ENCODE measurements at places on chromosomes 2 and 18.

- DNase-seq, result no peak
Measured at GRCh38 chr2:162506706-162507105, 162.8 kb downstream of the GCA start.

GRCh38 chr2:177799531-177799930, 273.0 kb downstream of the PDE11A start:
- no peak for DNase-seq

- no peak for DNase-seq
Measured at GRCh38 chr2:193973781-193974180, 1683.2 kb upstream of the SLC39A10 start.

GRCh38 chr2:195672674-195673073, 15.6 kb downstream of the SLC39A10 start:
- no peak for DNase-seq

DNA sequence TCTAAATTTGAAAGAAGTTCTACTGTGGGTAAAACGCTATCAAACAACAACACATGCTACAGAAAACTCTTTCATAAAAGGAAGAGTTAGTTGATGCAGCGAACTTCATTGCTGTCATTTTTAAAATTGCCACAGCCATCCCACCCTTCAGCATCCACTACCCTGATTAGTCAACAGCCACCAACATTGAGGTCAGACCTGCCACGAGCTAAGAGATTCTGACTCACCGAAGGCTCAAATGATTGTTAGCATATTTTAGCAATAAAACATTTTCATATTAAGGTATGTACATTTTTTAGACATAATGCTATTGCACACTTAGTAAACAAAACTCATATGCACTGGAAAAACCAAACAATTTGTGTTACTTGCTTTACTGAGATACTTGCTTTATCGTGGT, 347.1 kb downstream of the CLIP4 start:
- DNase-seq, result no peak

GRCh38 chr2:58429014-58429875, 188.1 kb upstream of the FANCL start:
- DNase-seq, result no peak

GRCh38 chr2:10128420-10128819, 5.9 kb downstream of the RRM2 start:
- DNase-seq, result no peak

DNA sequence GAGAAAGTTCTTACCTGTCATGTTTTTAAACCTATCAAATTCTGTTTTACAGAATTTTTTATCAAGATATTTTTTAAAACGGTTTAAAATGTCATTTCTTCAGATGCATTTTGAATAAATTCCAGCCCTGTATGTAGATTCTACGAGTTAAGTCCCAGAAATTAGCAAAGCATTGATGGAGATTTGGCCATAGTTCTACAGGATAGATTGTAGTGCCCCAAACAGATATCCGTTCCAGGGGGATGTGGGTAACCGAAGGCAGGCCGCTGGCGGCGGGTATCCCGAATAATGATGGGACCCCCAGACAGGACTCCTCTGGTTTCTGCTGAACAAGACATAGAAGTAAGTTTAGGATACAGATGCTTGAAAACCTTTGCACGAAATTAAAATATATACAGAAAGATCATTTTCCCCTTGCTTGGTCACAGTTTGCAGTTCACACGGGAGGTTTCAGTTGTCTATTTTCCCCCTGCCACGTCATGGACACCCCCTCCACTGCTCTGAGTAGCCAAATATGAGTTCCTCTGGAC, 755 bp downstream of the NOL4 start:
- no peak for DNase-seq

DNA sequence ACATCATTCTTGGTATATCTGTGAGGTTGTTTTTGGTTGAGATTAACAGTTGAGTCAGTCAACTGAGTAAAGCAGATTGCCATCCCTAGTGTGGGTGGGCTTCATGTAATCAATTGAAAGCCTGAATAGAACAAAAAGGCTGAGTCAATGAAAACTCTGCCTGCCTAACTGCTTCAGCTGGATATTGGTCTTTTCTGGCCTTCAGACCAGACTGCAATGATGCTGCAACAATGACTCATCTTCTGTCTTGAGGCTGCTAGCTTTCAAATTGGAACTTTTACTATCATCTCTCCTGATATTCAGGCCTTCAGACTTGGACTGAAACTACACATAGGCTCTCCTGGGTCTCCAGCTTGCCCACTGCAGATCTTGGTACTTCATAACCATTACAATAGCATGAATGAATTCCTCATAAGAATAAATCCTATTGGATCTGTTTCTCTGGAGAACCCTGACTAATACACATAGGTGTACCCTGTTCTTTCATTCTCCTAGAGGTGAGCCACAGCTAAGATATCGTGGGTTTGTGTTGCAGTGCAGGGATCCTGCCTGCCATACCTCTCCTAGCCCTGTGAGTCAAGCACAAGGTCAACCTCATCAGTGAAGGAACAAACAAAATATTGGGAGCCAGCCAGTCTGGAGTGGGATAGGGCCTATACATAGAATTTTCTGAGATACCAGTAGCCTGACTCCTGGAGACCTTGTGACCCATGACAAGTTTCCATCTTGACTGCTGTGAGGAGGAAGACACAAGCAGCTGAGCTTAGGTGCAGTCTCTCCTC, 473.8 kb downstream of the DCC start:
- DNase-seq, result no peak

DNA sequence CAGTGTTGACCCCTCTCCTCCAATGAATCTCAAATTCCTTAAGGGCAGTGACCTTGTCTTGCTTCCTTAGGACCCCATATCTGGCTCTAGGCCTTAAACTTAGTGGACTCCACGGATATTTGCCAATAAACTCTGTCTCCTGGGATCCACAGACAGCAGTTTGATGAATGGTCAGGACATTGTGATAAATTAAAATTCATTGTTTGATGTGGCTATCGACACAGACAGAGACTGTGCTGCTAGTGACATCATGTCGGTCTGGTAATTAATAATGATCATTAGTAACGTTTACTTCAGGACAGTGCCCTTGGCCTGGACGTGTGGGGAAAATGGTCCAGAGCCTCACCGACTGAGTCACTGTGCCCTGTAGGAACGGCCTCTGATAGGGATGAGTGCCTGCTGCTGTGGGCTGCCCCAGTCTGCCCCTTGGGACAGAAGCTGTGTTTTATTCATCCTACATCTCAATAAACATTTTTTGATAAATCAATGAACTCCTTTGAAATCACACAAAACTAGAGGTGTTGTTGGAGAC, 5.2 kb upstream of the SLC35F6 start:
- no peak for DNase-seq

DNA sequence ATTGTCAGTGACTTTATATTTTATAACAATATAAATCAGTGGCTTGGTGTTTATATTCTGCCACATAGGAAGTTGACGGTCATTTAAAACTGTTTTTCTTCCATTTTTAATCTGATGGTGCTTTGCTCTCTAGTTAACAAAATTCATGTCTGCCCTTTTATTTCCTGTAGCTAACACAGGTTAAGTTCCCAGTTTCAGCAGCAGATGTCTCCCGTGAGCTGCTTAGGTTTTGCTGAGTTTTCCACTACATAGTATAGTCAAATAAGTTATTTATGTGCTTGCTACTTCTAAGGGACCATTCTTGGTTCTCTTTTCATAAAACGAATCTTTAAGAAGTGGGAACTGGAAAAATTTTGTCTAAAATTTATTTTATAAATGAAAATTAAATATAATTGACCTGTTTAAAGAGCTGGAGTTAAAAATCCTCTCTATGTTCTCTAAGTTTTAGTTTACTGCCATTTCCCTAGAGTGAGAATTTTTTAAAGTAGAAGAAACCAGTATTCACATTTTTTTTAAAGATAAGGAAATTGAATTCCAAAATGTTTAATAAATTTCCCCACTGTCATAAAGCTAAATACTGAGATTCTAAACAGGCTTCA, 20.6 kb downstream of the HTR2B start:
- DNase-seq, result peak; percentile 33

- DNase-seq, result no peak
Measured at GRCh38 chr2:198749364-198749763, 708.4 kb downstream of the SATB2 start.

- DNase-seq, result no peak
Measured at GRCh38 chr2:132681766-132682165, 11.8 kb upstream of the LYPD1 start.

- DNase-seq, result no peak
Measured at GRCh38 chr2:9010866-9011265, 7.4 kb upstream of the MBOAT2 start.

Measured in activated CD4-positive, alpha-beta T cell treated with anti-CD3 and anti-CD28 coated beads for 1 hour (primary cell).